Tongue (tissue), 3 donors: ENCODE measurements at places on chromosomes 6 and 20. TPM values are rescaled to one million over a fixed set of nuclear protein-coding genes. Genes with fewer than 3 reads are reported as not detected.

BMP5 gene
- total RNA-seq: 13.5 TPM

GPSM3 gene
- total RNA-seq: 1.5 TPM

DEF6 gene
- 11.6 TPM for total RNA-seq

DNA sequence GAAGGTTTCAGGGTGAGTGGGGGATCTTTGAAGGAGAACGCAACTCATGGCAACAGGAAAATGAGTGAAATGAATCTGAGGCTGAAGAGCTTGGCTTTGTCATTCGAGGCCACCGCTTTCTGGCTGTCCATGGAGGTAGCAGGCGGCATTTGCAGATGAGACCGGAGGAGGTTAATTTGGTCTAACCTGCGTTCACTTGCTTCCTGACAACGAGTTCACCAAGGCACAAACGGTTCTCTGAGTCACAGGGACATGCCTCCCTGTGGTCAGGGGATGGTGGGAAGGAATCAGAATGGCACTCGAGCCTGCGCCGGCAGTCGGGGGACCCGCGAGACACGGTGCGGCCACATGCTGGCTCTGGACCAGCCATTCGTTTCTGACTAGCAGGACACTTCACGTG, 75.0 kb downstream of the IRF4 start:
- no peak for DNase-seq

GRCh38 chr6:75526502-75527127, 33.0 kb upstream of the FILIP1 start:
- peak; percentile 87 for DNase-seq

GRCh38 chr6:167768471-167769215, 58.1 kb upstream of the AFDN start:
- DNase-seq: no peak

DNA sequence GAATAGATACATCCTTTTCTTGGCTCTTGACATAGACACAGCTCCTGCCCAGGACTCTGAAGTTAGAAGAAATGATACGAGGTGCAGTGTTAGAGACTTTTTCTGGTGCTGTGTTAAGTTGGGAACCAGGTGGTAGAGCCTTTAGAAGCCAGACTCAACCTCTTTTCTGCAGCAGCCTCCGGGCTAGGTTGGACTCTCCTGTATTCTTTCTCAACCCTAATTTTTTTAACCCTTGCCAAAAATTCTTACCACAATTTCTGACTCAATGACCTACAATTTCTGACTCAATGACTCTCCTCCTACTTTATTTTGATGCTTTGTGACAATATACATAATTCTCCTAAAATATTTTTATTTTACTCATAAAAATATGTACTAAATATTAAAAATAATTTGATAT, 127.4 kb upstream of the PRL start:
- DNase-seq: no peak

GRCh38 chr6:157766901-157767774, 55.9 kb upstream of the SNX9 start:
- no peak for DNase-seq

GRCh38 chr20:5720696-5721095, 29.5 kb upstream of the SHLD1 start:
- no peak for DNase-seq

- DNase-seq: no peak
Measured at GRCh38 chr6:157236040-157236725, 87.1 kb downstream of the TMEM242 start.
